ENCODE measurements at places on chromosomes 2 and 18.

DNA sequence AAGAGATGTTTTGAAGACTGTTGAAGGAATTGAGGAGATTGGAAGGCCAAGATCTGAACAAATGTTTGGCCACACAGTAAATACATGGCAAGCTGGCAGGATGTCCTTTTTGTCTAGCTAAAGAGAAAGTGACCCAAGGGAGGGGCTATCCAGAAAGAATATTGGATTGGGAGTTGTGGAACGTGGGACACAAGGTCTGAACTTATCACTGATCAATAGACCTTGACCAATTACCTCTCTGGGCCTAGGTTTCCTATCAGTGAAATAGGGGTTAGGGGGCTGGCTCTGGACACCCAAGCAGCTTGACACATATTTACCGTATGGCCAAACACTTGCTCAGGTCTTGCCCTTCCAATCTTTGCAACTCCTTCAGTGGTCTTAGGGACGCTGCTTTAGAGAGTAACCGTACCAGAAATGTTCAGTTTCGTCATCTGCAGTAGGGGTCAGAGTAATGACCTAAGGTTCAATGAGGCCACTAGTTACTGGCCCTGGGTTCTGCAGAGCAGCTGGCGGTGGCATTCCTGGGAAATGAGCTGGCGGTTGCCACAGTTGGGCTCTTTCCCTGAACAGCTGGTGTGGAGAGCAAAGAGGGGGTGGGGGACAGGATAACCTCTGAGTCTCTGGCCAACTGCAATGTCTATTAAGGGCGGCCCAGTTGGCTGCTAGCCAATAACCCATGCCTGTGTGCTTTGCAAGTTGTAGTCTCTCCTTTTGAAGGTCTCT, 70.1 kb upstream of the STPG4 start:
- no peak for DNase-seq

DNA sequence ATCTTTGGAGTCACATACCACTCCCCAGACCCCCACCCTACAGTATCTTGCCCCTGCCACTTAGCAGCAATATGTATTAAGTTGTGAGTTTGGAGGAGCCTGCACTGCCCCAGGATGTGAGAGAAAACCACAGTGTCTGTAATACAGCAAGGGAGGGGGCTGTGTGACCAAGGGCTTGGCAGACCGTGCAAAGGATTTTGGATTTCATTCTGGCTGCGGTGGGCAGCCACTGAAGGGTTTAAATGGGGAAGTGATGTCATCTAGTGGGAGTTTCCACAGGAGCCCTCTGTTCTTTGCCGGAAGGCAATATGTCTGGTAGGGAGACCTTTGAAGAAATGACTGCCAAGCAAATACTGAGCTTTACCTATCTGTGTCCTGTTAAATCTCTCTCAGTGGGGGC, 202.4 kb downstream of the FHOD3 start:
- DNase-seq: no peak

- peak; percentile 71 for DNase-seq
Observed at GRCh38 chr2:144357623-144358373, 162.1 kb downstream of the ZEB2 start.

GRCh38 chr2:28607730-28608499, 112.1 kb downstream of the PLB1 start:
- DNase-seq: no peak

GRCh38 chr2:161102770-161103450, 57.3 kb upstream of the TANK start:
- DNase-seq: no peak

GRCh38 chr2:240170354-240170735, 29.9 kb upstream of the OTOS start:
- DNase-seq: no peak

DNA sequence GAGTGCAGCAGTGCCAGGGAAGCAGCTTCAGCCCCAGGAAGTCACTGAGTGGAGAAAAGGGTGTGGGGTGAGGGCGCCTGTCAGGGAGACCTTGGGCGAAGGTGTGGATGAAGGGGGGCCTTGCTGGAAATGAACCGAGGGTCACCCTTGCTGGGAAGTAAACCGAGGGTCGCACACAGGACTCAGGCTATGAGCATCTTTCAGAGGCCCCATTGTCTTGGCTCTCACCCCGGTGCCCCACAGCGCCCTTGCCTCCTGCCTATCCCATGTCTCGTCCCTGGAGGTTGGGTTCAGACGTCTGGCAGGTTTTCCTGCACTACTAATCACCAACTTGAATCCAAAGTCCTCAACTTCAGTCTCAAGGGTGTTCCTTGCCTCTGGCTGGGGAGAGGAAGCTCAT, 122.8 kb upstream of the PXDN start:
- no peak for DNase-seq

- DNase-seq: no peak
Observed at GRCh38 chr18:79785831-79786230, 11.9 kb upstream of the KCNG2 start.

- DNase-seq: no peak
Observed at GRCh38 chr2:99448556-99448955, 41.3 kb downstream of the REV1 start.

- no peak for DNase-seq
Observed at GRCh38 chr18:42229211-42230210, 274.5 kb downstream of the PIK3C3 start.

- DNase-seq: no peak
Observed at GRCh38 chr2:127051116-127052056, 55.6 kb downstream of the BIN1 start.

DNA sequence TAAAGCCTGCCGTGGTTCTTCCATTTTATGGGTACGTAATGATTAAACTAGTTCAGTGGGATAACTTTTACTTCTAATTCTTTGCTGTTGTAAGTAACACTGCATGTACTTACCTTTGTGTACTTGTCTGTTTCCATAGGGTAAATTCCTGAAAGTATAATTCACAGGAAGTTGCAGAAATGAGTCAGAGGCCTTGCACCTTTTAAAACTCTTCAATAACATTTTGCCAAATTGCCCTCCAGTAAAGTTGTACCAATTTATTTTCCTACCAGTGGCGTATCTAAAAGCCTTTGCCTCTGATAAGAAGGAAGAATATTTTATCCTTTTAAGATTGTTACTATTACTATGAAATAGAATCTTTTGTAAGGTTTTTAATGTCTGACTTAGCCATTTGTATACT, 65.1 kb downstream of the CAB39 start:
- no peak for DNase-seq

DNA sequence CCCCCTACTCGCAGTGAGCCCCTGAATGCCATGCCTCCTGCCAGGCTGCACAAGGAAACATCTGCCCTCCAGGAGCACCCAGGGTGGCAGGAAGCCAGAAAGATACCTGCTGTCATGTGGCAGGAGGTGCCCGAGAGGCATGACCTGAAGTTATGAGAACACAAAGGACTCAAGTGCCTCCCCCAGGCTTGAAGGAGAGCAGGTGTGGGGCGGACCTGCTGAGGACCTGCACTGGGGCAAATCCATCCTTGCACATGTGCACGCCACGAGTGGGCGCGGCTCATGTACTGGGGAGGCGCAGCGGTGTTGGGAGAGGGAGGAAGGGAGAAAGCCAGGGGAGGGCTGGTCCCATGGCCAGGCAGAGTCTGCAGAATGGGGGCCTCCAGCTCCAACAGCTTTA, 26.9 kb downstream of the SDC1 start:
- DNase-seq: no peak

GRCh38 chr18:57843386-57843785, 40.3 kb upstream of the ATP8B1 start:
- DNase-seq: no peak

DNA sequence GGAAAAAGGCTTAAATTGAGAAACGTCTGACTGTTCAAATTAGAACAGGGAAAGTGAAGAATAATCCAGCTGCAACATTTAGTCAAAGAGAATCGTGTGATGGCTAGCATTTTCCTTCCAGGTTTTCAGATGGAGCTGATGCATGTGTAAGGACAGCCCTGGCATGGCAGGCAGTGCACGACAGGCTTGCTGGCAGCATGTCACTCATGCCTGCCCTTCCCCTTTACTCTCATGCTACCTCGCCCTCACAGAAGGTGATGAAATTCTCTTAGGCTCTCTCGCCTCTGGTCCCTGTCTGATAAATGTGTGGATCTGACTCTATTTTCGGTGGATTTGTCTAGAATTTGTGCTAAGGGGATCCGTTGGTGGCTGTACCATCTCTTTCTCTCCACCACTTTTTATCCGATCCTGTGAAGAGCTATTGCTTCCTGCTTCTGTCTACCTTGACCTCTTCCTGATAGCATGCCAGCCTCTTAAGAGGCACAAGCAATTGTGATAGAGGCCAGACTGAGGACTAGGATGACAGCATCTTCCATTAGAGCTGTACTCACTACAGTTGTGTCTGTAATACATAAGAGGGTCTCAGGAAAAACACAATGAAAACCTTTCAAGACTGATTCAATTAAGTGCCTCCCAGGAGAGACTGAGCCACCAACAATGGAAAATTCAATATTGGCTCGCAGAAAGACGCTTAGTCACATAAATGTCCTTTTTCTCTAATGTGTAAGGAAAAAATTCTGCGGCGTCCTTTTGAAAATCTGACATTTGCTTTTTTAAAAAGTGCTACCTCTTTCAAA, 65.6 kb upstream of the NOSTRIN start:
- DNase-seq: no peak

GRCh38 chr2:19899985-19900930, 1.5 kb downstream of the TTC32 start:
- no peak for DNase-seq

GRCh38 chr2:216114714-216115531, 5.8 kb downstream of the XRCC5 start:
- DNase-seq: peak; percentile 94

DNA sequence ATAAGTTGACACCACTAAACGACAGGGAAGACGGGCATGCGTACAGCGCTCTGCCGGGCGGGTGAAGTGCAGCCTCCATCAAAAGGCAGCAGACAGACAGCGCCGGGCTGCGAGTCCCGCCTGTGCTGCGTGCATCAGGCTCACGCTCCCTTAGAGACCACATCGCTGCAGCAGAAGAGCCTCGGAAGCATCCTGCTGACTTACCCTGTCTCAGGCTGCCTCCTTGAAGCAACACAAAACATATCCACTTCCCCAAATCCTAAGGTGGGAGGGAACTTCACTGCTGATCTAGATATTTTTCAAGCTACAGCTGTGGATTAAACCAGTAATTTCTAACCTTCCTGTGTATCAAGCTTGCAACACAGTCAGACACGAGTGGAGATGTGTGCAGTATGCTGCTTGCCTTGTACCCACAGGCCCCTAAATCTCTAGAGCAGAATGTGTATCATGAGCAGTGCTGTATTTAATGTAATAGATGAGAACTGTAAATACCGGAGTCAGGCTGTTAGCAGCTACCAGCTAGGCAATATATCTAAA, 6.4 kb downstream of the MYT1L start:
- DNase-seq: no peak

DNA sequence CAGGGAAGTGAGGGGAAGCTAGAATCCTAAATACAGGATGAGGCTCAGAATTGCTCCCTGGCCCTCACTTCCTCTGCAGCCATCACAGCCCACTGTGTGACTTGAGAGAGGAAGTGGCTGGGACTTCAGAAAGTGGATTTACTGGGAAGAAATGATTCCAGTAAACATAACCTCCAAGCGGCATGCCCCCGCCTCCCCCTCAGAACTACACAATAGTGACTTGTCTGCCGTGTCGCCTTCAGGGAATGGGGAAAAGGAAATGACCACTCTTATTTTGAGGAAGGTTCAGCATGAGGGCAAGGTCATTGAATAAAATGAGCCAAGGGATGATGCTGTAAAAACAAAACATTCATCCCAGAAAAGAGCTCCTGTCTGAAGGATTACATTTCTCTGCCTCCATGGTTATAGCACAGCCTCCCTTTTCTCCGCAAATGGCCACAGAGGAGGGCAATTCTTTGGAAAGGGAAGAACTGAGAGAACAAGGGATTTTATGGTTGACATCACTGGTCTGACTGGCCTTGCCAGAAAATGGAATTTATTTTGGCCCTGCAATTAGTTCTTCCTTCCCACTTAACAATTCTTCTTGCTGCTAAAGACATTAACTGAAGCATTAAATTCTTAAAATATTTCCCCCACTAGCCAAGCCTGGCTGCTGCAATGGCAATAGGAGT, 78.9 kb upstream of the DAPL1 start:
- DNase-seq: no peak

GRCh38 chr18:45976974-45977373, 9.8 kb upstream of the EPG5 start:
- DNase-seq: no peak

DNA sequence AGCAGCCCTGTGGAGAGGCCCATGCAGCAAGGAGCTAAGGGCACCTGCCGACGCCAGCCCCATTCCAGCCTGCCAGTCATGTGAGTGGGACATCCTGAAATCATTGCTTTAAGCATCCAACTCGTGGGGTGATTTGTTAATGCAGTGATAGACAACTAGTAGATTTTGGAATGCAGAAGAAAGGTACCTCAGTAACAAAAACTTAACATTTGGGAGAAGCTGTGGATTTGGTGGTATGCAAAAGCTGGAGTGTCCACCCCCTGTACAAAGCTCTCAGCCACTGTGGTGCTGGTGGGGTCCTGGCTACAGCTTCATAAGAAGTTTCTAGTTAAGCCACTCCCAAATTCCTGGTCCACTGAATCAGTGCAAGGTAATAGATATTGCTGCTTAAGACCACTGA, 37.2 kb upstream of the GNAL start:
- DNase-seq: no peak

DNA sequence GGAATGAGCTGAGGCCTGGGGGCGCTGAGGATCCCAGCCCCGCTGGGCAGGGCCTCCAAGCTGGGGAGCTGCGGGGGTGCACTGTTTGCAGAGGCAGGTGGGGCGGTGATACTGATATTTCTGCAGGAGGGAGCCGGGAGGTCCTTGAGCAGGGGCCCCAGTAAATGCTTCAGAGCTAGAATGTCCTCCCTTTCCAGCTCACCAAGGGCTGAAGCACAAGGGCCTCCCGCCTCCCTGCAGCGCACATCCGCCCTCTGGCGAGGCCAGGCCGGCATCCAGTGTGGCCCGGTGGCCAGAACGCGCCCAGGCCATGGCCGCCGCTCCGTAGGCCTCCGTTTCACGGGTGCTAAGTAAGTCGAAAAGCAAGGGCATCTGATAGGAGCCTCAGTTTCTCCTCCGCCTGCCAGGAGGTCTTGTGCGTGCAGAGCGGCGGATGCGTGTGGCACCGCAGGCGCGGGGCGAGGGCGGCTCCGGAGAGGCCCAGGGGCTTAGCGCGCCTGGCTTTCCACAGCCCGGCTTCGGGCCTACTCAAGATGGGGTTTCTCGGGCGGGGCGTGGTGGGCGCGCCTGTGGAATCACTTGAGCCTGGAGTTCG, 29.5 kb upstream of the CHMP1B start:
- DNase-seq: no peak

- DNase-seq: peak; percentile 84
Observed at GRCh38 chr2:239544918-239545465, 144.2 kb upstream of the HDAC4 start.

Measured in natural killer cell treated with Interleukin-12 subunit alpha and Interleukin-12 subunit beta and Interleukin-15 and Interleukin-18, amount 100 ng/mL, for 72 hours (primary cell).